Thoracic aorta (tissue), 2 donors: ENCODE measurements at places on chromosomes 3 and 15. TPM values are rescaled to one million over a fixed set of nuclear protein-coding genes. Genes with fewer than 3 reads are reported as not detected.

GRCh38 chr3:114685161-114685560, 391.3 kb downstream of the TIGIT start:
- H3K36me3 ChIP-seq = no peaks in the 10 kb centered on the region
- H3K27me3 ChIP-seq = no peaks in the 10 kb centered on the region
- no peak overlapping the region for H3K27ac ChIP-seq
- no peak for DNase-seq

- peaks cover 61% of the 10 kb centered on the region for H3K4me1 ChIP-seq
- H3K27me3 ChIP-seq = no peaks in the 10 kb centered on the region
- DNase-seq = no peak
- H3K4me3 ChIP-seq = peak overlapping the region; percentile 51
- no peaks in the 10 kb centered on the region for H3K36me3 ChIP-seq
- H3K27ac ChIP-seq = peak overlapping the region; percentile 62
Observed at GRCh38 chr3:128229106-128229857, 76.0 kb downstream of the EEFSEC start.

GRCh38 chr3:142588703-142589102, 7.5 kb upstream of the PLS1 start:
- no peak overlapping the region for H3K27ac ChIP-seq
- no peaks in the 10 kb centered on the region for H3K36me3 ChIP-seq
- no peaks in the 10 kb centered on the region for H3K27me3 ChIP-seq
- no peak overlapping the region for H3K4me3 ChIP-seq

Gene CCDC80
- 350 TPM for total RNA-seq

Gene C3orf49
- total RNA-seq = not detected
